ENCODE measurements at places on chromosomes 4 and X. TPM values are rescaled to one million over a fixed set of nuclear protein-coding genes. Genes with fewer than 3 reads are reported as not detected.

GEMIN8 gene
- 18.4 TPM for total RNA-seq

NHS gene
- 1.3 TPM for total RNA-seq

PIR gene
- total RNA-seq = 5.3 TPM

TLR2 gene
- total RNA-seq = 9.9 TPM

STX18 gene
- 13.5 TPM for total RNA-seq

CHRNA9 gene
- not detected for total RNA-seq

PRR32 gene
- total RNA-seq = not detected

HGFAC gene
- 0.78 TPM for total RNA-seq

FGA gene
- 1.0 TPM for total RNA-seq

BGN gene
- 30.7 TPM for total RNA-seq

MGARP gene
- not detected for total RNA-seq

TMEM271 gene
- total RNA-seq = not detected

NMU gene
- total RNA-seq = not detected

RBPJ gene
- total RNA-seq = 32.7 TPM

DCAF12L2 gene
- total RNA-seq = not detected

PPP1R2C gene
- total RNA-seq = not detected

LUZP4 gene
- total RNA-seq = not detected

ADH7 gene
- not detected for total RNA-seq
